Cardiac fibroblast (primary cell): ENCODE measurements at places on chromosomes 4 and X.
A peak's percentile ranks its signal among the peaks of the same experiment; 100 is the strongest.

DNA sequence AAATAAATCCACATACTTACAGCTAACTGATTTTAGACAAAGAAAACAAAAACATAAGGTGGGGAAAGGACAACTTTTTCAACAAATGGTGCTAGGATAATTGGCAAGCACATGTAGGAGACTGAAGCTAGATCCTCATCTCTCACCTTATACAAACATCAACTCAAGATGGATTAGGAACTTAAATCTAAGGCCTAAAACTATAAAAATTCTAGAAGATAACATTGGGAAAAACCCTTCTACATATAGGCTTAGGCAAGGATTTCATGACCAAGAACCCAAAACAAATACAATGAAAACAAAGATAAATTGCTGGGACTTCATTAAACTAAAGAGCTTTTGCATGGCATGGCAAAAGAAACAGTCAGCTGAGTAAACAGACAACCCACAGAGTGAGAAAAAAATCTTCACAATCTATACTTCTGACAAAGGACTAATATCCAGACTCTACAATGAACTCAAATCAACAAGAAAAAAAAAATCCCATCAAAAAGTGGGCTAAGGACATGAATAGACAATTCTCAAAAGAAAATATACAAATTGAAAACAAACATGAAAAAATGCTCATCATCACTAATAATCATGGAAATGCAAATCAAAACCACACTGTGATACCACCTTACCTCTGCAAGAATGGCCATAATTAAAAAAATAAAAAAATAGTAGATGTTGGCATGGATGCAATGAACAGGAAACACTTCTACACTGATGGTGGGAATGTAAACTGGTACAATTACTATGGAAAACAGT lies 14.1 kb upstream of the AFP start:
- no peak for DNase-seq

GRCh38 chr4:148116969-148117368 lies 325.2 kb downstream of the NR3C2 start:
- no peak for DNase-seq

DNA sequence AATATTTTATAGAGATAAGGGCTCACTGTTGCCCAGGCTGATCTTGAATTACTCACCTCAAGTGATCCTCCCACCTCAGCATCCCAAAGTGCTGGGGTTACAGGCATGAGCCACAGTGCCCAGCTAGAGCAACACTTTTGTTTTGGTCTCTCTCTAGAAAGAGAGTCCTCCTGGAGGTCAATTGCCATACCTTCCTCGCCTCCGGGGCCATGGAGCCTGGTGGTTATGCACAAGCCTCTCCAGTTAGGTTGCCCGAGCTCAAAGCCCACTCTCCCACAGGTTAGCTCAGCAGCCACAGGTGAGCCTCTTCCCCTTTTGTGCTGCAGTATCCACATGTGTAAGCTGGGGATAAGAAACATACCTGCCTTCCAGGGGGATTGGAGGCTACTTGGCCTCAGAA lies 24.2 kb upstream of the MAN2B2 start:
- DNase-seq = no peak

- peak; percentile 91 for DNase-seq
These were observed 51.5 kb downstream of the SPATA18 start for GRCh38 chr4:52102587-52102986.

DNA sequence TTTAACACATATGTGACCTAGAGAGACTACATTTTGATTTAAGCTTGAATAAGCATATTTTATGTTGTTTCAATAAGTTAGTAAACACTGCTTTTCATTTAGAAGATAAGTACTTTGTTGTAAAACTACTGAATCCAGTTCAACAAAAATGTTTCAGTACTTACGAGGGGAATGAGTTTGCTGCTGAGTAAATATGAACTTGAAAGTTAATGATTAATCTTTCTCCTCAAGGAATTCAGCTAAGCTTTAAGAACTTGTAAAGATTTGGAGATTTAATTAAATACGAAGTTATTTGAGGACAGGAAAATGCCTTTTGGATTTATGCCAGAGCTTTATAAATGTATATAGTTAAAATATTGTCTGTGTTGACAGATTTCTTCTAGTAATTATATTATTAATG lies 933.0 kb upstream of the LCORL start:
- no peak for DNase-seq

- DNase-seq = peak; percentile 63
These were observed 74.0 kb downstream of the ATG4A start for GRCh38 chrX:108165383-108166111.

DNA sequence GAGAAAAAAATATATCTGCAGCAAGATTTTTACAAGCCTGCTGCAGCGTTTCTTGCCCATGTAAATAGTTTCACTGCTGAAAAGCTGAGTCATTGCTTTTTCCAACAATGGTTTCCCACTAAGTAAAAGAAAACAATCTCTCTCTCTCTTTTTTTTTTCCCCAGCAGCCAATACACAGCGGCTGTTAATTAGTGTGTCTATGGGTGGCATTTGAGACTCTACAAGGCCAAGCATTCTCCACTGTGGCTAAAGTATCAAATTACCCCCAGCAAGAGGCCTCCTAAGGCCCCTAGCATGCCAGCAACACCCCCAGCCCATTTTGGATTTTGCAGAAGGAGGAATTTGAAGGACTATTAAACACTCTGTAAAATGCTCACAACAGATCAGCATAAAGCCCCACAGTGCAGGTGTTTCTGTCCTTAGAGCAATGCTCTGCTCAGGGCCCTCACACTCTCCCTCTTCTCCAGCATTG lies 837.4 kb downstream of the TRIML1 start:
- DNase-seq = peak; percentile 28

DNA sequence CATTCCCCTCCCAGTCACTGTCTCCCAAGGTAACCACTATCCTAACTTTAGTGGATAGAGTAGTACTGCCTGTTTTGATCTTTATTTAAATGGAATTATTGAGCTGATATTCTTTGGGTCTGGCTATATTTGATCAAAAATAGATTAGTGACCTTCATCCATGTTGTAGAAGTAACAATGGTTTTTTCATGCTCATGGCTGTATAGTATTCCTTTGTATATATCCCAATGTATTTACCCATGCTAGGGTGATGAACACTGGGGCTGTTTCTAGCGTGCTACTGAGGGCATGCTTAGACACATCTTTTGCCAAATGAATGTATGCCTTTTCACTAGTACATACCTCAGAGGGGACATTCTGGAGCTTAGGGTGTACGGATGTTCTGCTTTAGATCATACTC lies 10.1 kb upstream of the MAGEA8 start:
- DNase-seq = no peak

GRCh38 chr4:36326476-36327029 lies 45.1 kb downstream of the DTHD1 start:
- DNase-seq = no peak

GRCh38 chr4:90160044-90160443 lies 32.9 kb downstream of the CCSER1 start:
- DNase-seq = no peak

DNA sequence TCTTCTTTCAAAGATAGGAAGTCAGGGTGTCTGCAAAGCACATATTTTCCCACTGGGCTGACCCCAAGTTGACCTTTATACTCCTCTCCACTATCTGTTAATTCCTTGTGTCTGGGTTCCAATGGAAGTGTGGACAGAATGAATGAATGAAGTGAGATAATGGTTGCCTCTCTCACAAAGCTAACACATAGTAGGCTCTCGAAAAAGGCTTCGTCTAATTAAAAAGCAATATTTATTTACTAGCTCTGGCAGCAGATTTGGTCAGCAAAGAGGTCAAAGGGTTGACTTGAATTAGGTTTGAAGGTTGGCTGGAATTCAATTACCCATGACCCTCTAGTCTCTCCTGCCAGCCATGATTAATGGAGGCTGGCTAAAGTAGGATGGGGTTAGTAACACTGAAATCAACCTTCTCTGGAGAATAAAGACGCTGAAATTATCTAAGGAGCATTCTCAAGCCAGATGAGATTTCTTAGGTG lies 280.3 kb upstream of the KLF3 start:
- no peak for DNase-seq

GRCh38 chr4:38062776-38063097 lies 102.5 kb downstream of the PTTG2 start:
- DNase-seq = no peak

DNA sequence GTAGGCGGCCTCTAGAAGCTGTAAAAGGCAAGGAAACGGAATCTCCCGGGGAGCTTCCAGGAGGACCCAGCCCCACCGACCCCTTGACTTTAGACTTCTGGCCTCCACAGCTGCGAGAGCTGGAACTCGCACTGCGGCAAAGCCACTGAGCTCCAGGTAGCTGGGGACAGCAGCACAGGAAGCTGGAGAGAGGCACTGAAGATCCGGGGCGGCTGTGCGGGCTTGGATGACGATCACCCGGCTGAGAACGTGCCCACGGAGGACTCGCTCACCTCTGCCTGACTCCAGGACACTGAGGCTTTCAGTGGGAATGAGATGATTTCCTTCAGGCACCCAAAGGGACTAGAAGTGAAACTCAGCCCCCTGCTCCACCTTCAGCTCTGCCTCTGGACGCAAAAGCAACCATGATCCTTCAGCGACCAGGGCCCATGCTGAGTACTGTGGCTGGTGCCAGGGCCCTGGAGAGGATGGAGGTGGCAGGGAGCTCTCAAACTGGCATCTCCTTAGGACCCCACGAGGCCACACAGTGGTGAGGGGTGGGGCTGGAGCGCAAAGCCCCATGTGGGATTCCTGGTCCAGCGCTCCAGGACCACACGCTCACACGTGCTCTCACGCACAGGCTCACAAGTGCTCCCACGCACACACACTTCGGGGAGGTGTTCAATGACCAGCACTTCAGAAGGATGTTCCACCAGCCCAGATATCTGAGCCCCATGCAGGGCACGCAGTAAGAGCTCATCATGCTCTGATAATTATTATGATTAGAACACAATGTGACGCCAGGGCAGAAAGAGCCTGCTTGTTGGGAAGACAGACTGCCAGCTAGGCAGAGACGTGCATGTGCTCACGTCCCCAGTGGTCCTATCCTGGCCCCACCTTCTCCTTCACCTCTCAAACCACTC lies 47.2 kb downstream of the ADRA2C start:
- DNase-seq = no peak

DNA sequence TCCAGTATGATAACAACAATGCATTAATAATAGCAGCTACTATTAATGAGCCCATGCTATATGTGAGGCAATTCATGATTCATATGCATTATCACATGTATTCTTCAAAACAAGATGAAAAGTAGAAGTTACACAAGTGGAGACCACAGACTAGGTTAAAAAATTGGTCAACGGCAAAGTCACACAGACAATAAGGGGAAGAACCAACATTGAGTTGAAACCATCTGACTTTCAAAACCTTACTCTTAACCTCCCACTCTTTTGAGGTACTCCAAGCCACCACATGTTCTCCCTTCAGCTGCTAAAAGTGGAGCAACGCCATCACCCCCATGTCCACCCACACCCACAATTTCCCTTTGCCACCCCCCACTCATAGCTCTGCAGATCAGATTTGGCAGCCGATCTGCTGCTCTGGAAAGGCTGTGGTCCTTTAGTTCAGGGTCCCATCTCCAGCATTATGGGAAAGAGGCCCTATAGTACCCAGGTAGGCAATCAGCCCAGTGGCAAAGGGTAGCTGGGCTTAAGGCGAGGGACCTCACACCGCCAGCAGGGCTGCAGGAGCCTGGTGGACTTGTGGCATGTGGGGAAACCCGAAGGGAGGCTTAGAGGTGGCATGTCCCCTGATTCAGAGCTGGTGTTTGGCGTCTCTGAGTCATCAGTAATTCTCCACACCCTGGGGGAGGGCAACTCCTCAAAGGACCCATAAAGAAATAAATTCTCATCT lies 33.5 kb upstream of the CYBB start:
- DNase-seq = no peak

DNA sequence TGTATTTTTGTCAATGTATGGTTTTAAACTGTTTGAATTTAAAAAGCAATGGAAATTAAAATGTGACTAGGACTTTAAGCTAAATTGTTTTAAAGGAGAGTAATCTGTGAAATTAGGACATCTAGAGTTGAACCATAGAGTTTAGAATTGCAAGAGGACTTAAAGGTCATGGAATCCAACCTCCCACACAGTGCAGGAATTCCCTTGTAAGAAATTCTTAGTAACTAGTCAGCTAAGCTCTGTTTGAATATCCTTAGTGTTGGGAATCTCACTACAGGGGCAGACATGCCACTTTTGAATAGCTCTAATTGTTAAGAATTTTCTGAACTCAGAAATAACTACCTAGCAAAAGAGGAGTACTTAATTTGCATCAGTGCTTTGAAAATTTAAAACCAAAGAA lies 292.9 kb downstream of the IL1RAPL1 start:
- DNase-seq = peak; percentile 70

DNA sequence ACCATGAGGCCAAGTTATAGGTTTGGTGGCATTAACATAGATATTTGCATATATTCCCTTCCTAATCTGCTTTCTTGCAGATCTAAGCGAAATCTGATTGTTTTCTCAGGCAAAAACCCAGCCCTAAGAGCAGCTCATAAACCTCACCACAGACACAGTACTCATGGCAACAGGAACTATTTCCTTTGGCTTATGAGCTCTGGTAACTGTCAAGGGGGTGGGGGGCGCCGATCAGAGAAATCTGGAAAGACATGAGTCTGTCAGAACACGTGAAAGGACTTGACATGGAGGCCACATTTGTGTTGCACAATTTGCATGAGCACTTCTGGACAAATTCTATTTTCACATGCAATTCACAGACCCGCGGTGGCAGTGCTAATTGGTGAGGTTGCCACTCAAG lies 83.7 kb downstream of the MGST2 start:
- no peak for DNase-seq

GRCh38 chr4:3486541-3487540 lies 23.7 kb downstream of the DOK7 start:
- DNase-seq = no peak

DNA sequence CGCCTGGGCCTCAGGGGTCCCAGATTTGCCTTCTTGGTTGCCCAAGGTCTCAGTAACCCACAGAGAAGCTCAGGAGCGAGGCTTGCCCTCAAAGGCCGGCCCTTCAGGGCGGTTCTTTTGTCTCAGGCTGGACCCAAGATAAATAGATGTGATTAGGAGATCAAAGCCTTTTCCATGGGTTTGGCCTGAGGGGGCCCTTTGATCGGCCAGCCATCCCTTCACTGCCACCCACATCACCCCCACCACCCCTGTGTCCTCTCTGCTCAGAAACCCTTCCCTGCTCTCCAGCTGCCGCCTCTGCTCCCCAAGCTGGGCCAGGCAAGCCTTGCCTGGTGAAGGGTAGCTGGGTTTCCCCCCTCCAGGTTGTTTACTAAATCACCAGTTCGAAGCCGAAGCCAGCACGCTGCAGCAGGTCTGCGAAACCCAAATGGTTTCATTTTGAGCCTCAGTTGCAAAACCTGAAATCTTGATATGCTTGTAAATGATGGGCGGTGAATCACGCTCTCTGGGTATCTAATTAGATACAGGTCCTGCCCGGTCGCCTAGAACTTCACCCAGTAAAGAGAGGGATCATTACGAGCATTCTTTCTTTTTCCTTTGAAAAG lies 202.6 kb upstream of the BCOR start:
- no peak for DNase-seq
